ENCODE measurements at places on chromosomes 6 and 20.
A peak's percentile ranks its signal among the peaks of the same experiment; 100 is the strongest.

DNA sequence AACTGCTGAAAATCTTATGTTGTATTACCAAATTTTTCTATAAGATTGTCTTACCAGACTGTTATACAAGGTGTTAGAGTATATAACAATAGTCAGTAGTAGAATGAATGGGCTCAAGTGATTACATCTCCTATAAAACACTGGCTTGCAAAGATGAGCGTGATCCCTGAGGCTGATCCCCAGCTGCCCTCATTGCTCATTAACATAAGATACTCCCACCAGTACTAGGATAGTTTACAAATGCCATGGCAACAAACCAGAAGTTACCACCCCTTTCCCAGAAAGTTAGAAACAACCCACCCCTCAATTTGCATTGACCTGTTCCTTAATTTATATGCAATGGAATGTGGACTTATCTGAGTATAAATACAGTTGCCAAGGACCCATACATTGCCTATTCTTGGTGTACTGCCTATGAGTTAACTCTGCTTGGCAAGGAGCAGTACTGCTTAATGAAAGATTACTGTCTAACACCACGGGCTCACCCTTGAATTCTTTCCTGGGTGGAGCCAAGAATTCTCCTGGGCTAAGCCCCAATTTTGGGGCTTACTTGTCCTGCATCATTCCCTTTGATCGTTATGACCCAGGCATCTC lies 252.8 kb upstream of the CHD6 start:
- no peak for DNase-seq

DNA sequence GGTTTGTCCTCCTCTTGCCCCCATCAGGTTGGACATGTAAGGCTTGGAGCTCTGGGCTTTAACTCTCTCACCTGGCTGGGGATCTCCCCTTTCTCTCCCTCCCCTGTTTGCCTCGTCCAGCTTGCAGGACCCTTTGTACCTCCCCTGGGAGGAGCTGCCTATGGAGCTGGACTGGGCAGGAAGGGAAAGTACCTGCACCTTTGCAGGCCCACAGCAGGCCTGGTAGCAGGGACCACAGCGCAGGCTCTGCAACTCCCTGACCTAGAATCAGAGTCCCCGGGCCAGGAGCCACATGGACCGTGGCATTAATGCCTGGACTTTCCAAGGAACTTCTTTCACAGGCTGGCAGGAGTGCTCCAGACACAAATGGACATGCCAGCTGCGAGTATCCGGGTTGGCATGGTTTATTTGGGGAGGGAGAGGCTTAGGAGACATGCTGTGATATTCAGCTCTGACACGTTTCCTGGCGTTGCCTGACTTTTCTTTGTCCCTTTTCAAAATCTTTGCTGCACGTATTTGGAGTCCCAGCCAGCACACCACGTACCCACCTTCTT lies 268.5 kb upstream of the EXOC2 start:
- no peak for DNase-seq

DNA sequence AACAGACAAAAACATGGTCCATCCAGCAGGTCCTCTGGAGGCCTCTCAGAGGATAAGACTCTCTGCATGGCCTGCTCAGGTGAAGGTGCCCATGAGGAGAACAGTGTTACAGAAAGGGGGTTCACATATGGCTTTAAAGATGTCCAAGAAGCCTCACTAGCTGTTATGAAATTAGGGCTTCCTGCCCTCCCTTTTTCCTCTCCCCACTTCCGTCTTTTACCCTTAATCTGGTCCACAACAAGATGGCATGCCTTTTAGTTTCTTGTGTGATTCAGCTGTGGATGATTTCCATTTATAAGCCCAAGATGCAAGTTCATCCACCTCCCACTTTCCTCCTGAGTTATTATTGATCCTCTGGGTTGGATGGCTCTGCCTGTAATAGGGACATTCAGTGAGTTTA lies 14.0 kb downstream of the GCNT2 start:
- DNase-seq = no peak

- DNase-seq = no peak
These were observed 4.3 kb downstream of the TMEM30A start for GRCh38 chr6:75280131-75280855.

GRCh38 chr20:48774696-48775095 lies 53.1 kb downstream of the PREX1 start:
- no peak for DNase-seq

DNA sequence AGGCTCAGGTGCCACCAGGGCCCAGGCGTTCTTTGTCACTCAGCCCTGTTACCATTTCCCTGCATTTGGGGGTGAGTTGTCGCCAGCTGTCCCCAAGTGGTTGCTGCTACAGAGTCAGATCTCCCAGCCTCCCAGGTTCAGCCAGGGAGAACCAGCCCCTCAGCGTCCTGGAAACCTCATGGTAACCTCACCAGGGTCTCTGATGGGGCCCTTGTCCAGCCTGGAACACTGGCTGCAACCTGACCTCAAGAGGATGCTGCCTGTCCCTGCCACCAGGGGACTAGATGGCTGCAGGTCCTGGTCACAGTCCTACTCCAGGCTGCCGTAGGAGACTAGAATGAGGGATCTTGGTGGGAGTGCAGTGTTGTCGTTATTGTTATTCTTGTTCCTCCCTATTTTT lies 228.3 kb upstream of the PDE10A start:
- DNase-seq = no peak

DNA sequence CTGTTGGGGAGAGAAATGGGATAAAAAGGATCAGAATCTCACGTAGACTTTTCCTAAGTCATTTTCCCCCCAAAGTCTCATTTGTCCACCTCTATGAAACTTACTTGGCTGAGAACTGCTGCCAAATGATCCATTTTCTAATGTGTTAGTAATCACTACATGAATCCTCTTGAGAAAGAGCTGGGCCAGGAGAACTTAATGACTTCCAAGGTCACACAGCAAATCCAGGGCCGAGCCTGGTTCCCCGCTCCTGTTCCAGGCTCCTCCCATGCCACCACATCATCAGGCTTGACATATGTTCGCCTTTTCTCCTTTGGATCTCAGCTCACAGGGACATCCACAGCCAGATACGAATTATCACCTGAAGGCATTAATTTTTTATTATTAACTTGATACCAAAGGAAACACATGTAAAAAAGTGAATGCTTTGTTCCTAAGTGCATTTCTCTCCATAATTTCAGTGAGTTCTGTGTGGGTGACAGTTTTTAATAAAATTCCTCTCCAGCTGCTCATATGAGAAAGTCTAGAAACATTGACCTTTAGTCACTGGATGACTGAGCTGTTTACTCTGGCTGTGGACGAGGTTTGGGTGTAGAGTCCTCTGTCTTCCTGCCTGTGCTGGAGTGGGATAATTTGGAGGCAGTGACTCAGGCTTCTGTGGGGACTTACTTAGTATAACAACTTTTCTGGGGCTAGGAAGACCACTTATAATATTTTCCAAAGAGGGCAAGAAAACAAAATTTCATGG lies 276.3 kb downstream of the PAX1 start:
- no peak for DNase-seq

- no peak for DNase-seq
These were observed 150.2 kb downstream of the LRFN2 start for GRCh38 chr6:40436685-40437604.

- peak; percentile 37 for DNase-seq
These were observed 10.1 kb downstream of the EZR start for GRCh38 chr6:158808941-158809678.

DNA sequence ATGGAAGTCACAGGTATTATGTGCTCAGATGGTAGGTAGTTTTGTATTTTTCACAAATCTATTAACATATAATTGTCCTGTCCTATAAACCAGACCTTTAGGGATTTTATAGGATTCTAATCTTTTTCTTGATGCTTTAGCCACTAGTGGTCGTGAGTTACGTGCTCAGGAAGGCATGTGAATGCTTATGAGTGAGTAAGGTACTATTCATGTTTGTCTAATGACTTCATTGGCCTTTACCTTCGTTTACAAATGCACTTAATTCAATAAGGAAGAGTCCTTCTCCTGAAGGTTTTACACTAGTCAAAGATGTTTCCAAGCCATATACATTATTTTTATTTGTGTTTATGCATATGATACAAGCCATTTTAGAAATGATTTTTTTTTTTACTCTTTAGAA lies 23.0 kb downstream of the PACRG start:
- no peak for DNase-seq

DNA sequence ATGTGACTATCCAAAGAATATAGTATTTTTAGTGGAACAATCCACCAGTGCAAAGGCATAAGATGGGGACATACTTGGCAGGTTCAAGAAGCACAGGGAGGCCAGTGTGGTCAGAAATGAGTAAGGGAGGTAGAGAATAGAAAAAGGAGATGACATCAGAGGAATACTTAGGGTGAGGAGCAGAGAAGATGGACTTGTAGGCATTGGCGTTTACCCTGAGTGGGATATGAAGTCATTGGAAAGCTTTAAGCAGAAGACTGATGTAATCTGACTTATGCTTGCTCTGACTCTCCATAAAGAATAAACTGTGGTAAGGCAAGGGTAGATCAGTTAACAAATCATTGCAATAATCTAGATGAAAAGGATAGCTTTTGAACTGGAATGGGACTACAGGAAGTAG lies 228.7 kb downstream of the GJA1 start:
- DNase-seq = no peak

DNA sequence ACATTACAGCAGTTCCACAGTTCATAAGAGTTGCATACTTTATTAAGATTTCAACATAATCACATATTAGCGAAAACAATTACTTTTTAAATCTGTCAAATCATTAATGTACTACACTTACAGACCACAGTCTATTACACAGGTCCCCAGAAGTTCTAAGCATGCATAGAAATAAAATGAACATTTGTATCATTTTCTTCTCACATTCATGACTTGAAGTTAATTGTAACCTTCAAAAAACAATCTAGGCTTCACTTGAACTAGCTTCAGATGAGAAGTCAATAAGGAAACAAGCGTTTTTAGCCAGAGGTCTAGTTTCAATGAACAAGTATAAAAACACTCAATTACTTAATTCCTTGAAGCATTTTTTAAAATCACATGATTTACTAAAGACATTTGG lies 238.3 kb downstream of the HACE1 start:
- no peak for DNase-seq

GRCh38 chr20:13678944-13679343 lies 40.2 kb upstream of the TASP1 start:
- no peak for DNase-seq

GRCh38 chr6:36340306-36340617 lies 3.6 kb upstream of the BNIP5 start:
- no peak for DNase-seq

GRCh38 chr6:42051268-42051653 lies 937 bp downstream of the TAF8 start:
- DNase-seq = no peak

DNA sequence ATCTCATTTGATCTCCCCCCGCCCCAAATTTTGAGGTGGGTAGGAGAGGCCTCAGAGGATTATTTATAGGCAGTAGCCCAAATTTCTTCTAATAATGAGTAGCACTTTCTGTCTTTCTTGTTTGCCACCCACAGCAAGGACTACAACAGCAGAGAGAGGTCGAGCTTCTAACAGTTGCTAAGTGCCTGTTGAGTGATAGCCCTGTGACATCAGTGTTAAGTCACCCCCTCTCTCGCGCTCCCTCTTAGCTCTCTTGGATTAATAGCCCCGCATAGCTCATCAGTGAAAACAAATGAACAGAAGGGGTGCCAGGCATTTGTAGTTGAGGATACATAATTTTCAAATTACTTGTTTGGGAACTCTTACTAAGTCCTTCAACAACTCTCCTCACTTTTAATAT lies 3.5 kb downstream of the ANKRD60 start:
- DNase-seq = no peak

- DNase-seq = no peak
These were observed 230.7 kb downstream of the TFAP2C start for GRCh38 chr20:56859801-56860261.

DNA sequence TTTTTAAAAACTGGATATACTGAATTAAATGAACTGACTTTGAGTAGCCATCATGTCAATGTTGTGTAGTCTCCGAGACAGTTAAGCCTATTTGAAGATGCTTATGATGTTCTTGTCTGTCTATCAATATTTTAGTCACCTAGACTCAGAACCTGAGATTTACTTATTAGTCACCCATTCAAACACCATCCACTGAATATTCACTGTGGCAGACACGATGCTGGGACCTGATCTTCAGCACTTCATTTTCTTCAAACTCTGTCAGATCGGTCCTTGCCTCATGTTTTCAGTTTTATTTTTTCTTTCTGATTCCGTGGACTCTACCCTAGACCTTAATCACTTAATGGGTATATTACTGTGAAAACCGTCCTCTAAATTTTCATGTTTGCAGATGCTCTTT lies 123.7 kb upstream of the MCHR2 start:
- DNase-seq = no peak

GRCh38 chr20:31695849-31696804 lies 26.5 kb downstream of the BCL2L1 start:
- no peak for DNase-seq

DNA sequence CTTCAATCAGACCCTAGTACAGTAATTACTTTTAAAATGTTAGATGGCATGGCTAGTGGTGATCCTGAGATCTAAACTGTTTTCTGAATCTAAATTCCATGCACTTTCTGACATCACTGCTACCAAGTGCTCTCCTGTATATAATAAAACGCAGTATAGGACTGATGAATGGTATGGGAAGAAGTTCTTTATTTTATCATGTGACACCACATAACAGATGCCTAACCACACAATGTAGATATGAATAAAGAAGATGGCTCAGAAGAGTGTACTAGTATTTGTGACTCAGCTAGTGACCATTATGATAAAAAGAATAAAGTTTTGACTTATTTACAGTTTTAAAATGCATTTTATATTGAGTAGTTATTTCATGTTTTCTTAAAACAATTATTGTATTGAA lies 8.5 kb downstream of the NDUFAF4 start:
- DNase-seq = no peak
